T47D (cell line): ENCODE measurements at places on chromosomes 16 and 17.
A peak's percentile ranks its signal among the peaks of the same experiment; 100 is the strongest.

GRCh38 chr17:49219987-49220386 is 9.5 kb downstream of the ABI3 start:
- no peak for DNase-seq

- DNase-seq: no peak
Observed at GRCh38 chr16:53258809-53259208, 175.5 kb upstream of the RBL2 start.

- DNase-seq: no peak
Observed at GRCh38 chr17:38443356-38444031, 15.2 kb downstream of the ARHGAP23 start.

GRCh38 chr17:16398270-16399267 is 16.8 kb upstream of the TRPV2 start:
- no peak for DNase-seq

DNA sequence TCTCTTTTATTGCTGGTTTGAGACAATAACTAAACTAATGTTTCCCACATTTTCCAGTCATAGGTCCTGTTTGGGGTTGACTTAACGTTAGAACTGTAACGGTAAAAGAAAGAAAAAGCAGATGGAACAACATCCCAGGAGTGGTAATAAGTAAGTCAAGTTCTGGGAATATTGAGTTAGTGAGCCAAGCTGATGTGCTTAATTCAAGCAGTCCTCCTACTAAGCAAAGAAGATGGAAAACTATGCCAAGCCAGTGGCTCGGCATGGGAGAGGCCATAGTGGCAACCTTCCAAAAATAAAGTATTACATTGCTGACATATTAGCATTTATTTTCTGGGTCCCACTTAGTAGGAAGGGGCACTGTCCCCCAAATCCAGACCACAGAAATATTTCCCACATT is 161.7 kb upstream of the CDH5 start:
- DNase-seq: no peak

DNA sequence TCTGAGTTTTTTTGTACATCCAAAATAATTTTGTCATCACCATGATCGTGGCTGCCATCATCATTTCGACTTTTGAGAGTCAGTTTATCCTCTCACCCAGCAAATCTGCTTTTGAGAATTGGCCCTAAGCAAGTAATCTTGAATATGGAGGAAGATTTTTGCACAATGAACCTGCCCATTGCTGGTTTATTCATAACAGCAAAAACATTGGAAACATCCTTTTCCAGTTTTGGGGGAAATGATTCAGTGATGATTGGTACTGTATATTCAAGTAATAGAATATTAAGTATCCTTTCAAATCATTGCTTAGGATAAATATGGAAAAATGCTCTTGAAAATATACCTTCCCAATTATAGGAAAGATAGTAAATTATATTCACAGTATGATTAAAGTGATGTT is 53.1 kb downstream of the PRKCA start:
- no peak for DNase-seq

- no peak for DNase-seq
Observed at GRCh38 chr16:63530208-63530607, 1494.0 kb upstream of the CDH8 start.

- peak; percentile 61 for DNase-seq
Observed at GRCh38 chr17:65039336-65039988, 17.1 kb downstream of the GNA13 start.

DNA sequence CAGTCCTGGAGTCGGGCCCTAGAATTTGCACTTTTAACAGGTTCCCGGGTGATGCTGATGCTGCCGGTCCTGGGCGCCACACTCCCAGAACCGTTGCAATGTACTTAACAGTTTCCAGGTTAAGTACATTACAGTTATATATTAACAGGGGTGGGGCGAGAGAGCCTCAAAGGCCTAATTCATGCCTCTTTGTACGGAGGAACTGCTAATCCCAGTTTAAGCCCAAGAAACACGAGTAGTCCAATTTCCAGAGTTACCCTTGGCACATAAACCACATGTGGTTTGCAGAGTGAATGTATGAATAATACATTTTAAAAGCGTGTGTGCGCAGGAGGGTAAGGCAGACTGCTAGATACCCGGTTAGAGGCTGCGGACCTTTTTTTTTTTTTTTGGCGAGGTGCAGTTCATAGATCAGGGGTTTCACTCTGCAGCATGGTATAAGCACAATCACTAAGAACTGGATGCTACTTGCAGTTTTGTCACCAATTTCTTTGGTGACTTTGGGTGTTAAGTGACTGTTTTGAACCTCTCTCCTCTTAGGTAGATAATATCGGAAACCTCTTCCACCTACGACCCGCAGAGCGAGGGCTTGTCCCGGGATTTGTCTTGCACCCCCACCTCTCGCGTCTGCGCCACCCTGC is 713 bp downstream of the COX11 start:
- peak; percentile 19 for DNase-seq

GRCh38 chr17:83151442-83152226 is 72.2 kb downstream of the METRNL start:
- peak; percentile 77 for DNase-seq

- no peak for DNase-seq
Observed at GRCh38 chr17:72602517-72603419, 481.9 kb downstream of the SOX9 start.

DNA sequence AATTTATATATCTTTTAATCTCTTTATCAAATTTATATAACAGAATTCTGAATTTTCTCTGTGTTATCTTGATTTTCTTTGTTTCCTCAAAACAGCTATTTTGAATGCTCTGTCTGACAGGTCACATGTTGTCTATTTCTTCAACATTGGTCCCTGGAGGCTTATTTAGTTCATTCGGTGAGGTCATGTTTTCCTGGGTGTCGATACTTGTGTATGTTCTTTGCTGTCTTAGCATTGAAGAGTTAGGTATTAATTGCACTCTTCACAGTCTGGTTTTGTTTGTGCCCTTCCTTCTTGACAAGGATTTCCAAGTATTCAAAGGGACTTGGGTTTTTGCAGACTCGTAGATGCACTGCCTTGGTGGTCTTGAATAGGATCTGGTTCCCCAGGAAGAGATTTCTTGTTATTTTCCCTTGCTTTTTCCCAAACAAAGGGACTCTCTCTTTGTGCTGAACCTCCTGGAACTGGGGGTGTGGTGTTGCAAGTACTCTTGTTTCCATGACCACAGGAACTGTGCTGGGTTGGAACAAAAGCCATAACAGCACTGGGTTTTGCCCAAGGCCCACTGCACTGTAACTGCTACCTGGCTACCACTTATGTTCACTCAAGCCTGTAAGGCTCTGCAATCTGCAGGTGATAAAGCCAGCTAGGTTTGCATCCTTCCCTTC is 1483.0 kb downstream of the CDH8 start:
- DNase-seq: no peak
